PC-3 (cell line): ENCODE measurements at places on chromosomes 5 and 9. TPM values are rescaled to one million over a fixed set of nuclear protein-coding genes. Genes with fewer than 3 reads are reported as not detected.

DNA sequence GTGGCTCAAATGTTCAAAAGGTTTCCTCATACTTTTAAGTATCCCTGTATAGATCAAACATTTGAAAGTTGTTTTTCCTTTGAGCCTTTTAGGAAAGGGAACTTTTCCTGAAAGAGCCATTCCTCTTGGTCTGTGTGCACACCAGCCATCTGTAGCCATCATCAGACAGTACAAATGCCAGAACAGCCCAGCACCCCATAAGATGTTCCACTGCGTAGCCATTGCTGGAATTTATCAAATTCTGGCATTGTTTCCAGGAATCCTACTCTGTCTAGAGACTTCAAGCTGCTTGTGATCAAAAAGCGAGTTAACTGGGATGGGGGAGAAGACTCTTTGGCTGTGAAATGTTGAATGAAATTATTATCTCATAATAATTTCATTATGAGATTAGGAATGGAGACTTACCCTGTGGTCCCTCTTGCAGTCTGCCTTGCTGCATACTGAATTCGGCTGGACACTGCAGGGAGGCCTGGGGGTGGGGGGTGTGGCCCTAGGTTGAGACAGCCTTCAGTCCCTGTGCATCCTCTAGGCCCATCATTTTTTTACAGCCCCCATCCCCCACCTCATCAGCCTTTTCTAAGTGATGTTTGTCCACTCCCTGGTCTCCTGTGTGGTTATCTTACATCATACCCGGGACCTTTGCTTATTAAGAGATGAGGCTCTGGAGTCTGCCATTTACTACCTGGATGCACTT, 99.8 kb downstream of the RALGPS1 start:
- no peak for DNase-seq

GRCh38 chr5:151034422-151035379, 14.3 kb downstream of the GPX3 start:
- DNase-seq: peak; percentile 81

- DNase-seq: no peak
Measured at GRCh38 chr5:143347046-143347445, 56.4 kb downstream of the NR3C1 start.

- no peak for DNase-seq
Measured at GRCh38 chr9:137050570-137050969, 3.3 kb downstream of the ENTPD2 start.

DNA sequence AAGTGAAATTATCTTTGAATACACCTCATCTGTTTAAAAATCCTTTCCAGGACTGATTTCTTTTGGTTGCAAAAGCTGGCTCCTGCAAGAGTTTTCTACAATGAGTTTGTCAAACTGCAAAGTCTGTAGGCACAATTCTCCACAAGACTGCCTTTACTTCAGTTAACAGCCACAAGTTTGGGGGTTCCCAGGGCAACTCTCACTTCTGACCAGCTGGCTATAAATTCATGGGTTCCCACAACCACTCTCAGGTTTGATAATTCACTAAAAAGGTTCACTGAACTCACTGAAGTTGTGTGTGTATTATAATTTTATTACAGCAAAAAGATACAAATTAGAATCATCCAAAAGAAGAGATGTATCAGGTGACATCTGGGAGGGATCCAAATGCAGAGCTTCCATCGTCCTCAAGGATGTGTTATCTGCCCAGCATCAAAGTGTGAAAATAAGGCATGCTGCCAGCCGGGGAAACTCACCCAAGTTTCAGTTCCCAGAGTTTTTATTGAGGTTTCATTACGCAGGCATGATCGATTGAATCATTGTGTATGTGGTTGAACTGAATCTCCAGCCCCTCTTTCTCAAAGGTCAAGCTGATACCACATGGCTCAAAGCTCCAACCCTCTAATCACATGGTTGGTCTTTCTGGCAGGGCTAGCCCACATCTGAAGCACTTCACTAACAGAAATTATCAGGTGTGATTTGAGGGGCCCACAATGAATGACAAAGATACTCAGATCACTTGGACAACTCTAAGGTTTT, 19.0 kb upstream of the PSIP1 start:
- DNase-seq: no peak

- DNase-seq: no peak
Measured at GRCh38 chr9:113373256-113373655, 3.5 kb downstream of the HDHD3 start.

- DNase-seq: no peak
Measured at GRCh38 chr9:127808347-127809001, 5.8 kb downstream of the FPGS start.

GRCh38 chr5:149014571-149015031, 48.3 kb downstream of the SH3TC2 start:
- no peak for DNase-seq

DNA sequence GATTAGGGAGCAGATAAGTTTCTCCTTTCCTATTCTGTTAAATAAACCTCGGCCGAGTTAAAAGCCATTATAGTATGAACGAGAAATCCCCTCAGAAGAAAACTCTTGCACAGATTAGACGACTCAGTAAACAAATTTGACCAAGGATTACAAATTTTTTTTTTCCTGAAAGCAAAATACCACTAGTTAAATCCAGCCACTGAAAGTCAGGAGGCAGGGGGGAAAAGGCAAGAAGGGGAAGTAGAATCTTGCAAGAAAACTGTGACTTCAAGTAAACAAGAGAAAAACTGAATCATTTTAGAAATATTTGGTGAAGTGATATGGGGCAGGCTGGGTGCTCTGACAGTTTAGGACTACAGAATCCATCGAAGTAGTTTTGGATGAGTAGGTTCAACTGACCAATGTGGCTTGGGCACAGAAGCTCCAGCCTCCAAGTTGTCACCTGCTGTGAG, 251.0 kb downstream of the DENND1A start:
- peak; percentile 14 for DNase-seq

DNA sequence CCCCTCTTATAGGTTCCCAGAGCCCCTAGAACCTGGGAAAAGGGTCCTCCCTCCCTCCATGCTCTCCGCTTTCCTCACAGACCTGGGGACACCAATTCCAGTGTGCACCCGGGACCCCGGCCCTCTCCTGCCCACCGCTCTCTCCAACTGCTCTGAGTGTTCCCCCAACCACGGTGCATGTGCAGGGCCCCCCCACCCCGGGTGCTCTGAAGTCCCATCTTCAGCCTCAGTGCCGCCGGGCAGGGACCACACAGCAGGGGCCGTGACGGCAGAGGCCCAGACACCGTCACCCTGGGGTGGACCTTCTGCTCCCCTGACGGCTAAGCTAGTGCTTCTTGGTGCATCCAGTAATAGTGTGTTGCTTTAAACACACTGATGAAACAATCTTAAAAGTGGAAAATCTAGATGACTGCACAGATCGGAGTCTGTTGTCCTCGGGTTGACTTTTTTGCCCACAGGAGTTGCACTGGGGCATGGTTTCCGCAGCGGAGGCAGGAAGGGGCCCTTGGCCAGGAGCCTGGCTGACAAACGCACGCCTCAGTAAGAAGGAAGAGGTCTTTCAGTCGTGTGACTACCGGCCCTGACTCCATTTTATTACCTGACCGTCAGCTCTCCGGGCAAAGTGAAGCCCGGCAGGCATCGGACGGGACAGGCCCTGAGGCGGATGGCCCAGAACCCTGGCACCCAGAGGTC, 36.2 kb upstream of the SLC6A3 start:
- no peak for DNase-seq

DNA sequence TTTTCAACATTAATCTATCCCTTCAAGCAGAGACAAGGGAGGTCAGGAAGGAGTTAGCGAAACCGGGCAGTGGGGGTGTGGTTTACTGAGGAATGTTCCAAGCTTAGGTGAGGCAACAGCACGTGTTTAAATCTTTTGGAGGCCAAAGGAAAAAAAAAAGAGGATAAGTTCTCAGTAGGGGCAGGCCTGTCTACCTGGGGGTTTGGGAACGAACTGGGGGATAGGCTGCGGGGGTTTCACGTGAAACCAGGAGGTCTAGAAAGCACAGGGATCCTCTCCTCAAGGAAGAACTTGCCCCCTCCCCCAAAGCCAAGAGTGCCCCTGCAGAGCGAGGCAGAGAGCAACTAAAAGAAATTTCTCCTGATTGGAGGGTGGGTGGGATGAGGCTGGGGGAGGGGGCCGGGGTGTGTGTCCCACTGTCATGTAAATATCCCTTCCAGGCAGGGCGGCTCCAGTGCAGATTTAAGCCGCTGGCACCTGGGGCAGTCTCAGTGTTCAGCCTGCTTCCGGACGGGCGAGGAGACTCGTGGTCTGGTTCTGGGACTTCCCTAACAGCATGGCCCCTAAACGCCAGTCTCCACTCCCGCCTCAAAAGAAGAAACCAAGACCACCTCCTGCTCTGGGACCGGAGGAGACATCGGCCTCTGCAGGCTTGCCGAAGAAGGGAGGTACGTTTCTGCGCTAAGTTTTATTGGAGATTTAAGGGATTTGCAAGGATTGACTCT, 5.5 kb upstream of the SET start:
- peak; percentile 50 for DNase-seq

DNA sequence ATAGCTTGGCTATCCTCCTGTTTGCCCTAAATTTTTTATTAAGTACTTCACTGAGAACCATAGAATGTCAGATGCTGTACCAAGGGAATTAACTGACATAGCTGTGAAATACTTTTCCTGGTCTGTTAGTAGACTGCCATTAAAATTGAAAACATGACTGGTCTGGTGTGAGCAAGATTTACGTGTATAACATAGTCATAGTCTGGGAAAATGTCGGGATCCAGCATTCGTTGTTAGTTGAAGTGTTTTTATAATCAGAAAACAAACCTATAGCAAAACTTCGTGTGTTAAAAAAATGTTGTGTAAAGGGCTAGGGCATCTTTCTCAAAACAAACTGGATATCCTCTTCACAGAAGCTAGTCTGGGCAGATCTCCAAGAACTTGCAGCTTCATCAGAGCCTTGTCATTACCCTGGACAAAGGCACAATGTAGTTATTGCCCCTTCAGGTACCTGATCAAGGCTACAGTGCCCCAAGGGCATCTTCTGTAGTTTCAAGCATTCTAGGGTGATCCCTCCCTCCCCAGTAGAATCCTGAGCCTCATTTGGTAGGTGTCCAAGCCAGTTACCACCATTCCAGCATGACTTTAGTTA, 454.2 kb upstream of the SGCD start:
- no peak for DNase-seq

- peak; percentile 70 for DNase-seq
Measured at GRCh38 chr9:27622693-27623340, 49.5 kb upstream of the C9orf72 start.

- no peak for DNase-seq
Measured at GRCh38 chr5:138996120-138996519, 121.0 kb upstream of the LRRTM2 start.

DNA sequence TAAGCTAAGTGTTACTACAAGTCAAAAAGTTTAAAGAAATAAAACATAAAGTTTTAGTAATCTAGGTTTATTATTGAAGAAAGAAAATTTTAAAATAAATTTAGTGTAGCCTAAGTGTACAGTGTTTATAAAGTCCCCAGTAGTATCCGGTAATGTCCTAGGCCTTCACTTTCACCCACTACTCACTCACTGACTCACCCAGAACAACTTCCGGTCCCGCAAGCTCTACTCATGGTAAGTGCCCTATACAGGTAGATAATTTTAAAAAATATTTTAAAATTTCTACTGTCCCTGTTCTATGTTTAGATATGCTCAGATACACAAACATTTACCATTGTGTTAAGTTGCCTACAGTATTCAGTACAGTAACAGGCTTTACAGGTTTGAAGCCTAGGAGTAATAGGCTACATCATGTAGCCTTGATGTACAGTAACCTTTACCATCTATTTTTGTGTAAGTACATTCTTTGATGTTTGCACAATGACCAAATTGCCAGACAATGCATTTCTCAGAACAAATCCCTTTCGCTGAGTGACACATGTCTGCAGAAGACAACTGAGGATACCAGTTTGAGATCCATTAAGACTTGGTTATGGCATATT, 253.6 kb downstream of the TRIM32 start:
- peak; percentile 74 for DNase-seq

- no peak for DNase-seq
Measured at GRCh38 chr5:167460449-167461020, 830.9 kb upstream of the WWC1 start.

- DNase-seq: no peak
Measured at GRCh38 chr9:92631452-92632343, 38.2 kb downstream of the IPPK start.

GRCh38 chr5:35804201-35804653, 52.5 kb upstream of the IL7R start:
- DNase-seq: no peak

- DNase-seq: peak; percentile 25
Measured at GRCh38 chr5:149358868-149359495, 1.1 kb downstream of the PCYOX1L start.

DNA sequence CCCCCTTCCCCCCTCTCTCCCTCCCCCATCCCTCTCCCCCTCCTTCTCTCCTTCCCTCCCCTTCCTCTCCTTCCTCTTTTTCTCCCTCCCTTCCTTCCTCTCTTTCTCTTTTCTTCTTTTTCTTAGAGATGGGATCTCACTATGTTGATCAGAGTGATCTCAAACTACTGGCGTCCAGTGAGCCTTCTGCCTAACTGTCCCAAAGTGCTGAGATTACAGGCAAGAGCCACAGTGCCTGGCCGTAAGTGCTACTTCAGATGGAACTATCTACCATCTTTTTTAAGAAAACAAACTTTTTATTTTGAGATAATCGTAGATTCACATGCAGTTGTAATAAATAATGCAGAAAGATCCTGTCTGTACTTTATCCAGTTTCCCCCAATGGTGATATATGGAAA, 6.3 kb downstream of the RCL1 start:
- DNase-seq: no peak

SPINK5 gene
- total RNA-seq: not detected in 2 replicates

SEMA6A gene
- total RNA-seq: not detected in 2 replicates

SPATA31C1 gene
- total RNA-seq: not detected in 2 replicates

PCDHB4 gene
- 0.07 and 0.52 TPM in 2 replicates for total RNA-seq

EGFL7 gene
- total RNA-seq: 23.1 and 29.5 TPM in 2 replicates

GPX3 gene
- not detected in 2 replicates for total RNA-seq

PDE6A gene
- total RNA-seq: not detected in 2 replicates

CYLC2 gene
- total RNA-seq: not detected in 2 replicates

CCL21 gene
- total RNA-seq: not detected in 2 replicates

LURAP1L gene
- total RNA-seq: 16.4 and 16.9 TPM in 2 replicates

DNAH5 gene
- total RNA-seq: 3.4 and 3.5 TPM in 2 replicates

DOLK gene
- 17.9 and 23.7 TPM in 2 replicates for total RNA-seq
